ENCODE measurements at places on chromosomes 5 and 9.
A peak's percentile ranks its signal among the peaks of the same experiment; 100 is the strongest.

GRCh38 chr5:9544056-9544455 is 1.8 kb downstream of the SEMA5A start:
- no peak for DNase-seq

GRCh38 chr5:172723508-172723907 is 47.5 kb downstream of the DUSP1 start:
- DNase-seq, result no peak

DNA sequence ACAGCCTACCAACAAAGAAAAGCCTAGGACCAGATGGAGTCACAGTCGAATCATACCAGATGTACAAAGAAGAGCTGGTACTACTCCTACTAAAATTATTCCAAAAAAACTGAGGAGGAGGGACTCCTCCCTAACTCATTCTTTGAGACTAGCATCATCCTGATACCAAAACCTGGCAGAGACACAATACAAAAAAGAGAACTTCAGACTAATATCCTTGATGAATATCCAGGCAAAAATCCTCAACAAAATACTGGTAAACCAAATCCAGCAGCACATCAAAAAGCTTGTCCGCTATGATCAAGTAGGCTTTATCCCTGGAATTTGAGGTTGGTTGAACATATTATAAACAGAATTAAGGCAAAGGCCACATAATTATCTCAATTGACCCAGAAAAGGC is 900.4 kb upstream of the ARRDC3 start:
- no peak for DNase-seq

DNA sequence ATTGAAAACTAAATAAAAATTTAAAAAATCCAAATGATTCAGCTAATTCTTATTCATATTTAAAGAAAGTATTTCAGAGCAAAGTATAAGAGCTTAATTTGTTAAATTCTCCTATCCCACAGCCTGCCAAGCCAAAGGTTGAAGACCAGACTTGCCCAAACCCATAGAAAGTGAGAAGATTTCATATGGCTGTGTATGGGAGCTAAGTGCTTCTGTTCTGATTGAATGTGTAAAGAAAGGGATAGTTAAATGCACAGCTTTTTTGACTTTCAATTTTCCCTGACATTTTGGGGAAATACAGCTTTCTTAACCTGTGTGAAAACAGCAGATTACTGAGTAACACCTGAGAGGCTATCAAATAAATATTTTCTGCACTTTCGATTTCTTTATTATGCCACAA is 125.0 kb upstream of the MTAP start:
- DNase-seq, result no peak

GRCh38 chr9:70406434-70406862 is 8.0 kb downstream of the KLF9 start:
- no peak for DNase-seq

- DNase-seq, result no peak
These were observed 491.7 kb upstream of the FAM174A start for GRCh38 chr5:100043475-100043874.

DNA sequence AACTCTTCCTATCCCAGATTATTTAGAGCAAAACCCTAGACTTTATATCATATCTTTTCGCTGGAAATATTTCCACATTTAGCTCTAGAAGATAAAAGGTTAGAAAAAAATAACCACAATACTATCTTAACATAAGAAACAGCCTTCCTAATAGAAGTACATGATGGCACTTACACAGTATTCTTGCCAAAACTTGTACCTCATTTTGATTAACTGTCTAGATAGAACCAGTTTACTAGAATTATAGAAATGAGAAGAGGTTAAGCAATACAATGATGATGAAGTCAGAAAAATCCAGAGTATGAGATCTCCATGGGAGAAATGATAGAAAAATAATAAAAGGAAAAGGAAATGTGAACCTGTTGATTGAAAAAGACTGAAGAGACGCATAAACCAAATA is 63.1 kb downstream of the SLC12A2 start:
- no peak for DNase-seq

- DNase-seq, result no peak
These were observed 89.3 kb downstream of the COL5A1 start for GRCh38 chr9:134730761-134731496.

DNA sequence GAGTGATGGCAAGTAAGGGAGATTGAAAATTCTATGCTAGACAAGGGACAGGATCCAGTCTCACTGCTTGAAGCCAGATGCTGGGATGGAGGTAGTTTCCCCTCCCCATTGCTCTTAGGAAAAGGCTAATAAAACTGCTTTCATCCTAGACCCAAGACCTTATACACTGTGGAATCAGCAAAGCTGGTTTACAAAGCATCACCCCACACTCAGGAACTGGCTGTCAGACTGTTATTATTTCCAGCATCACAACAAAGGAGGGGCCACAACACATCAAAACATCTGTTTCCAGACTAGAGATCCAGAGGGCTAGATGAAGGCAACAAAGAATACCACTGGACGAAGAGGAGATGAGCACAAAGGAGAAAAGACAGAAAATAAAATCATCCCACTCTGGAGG is 364.6 kb upstream of the PTGER4 start:
- no peak for DNase-seq

DNA sequence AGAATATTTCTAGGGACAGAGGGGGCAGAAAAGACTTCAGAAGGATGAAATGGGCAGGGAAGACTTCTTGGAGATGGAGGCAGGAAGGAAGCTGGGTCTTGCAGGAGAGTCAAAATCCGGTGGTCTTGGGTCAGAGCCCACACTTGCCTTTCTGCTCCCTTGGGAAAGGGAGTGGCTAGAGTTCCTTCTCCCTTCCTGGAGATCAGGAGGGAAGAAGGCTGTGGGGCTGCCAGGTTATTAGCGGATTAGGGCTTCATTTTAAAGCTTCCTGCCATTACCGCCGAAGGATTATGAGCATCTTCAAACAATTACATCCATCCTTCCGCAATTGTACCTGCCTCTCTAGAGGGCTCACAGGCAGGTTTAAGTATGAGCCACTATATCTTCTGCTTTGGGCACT is 19.2 kb upstream of the SYNPO start:
- no peak for DNase-seq

DNA sequence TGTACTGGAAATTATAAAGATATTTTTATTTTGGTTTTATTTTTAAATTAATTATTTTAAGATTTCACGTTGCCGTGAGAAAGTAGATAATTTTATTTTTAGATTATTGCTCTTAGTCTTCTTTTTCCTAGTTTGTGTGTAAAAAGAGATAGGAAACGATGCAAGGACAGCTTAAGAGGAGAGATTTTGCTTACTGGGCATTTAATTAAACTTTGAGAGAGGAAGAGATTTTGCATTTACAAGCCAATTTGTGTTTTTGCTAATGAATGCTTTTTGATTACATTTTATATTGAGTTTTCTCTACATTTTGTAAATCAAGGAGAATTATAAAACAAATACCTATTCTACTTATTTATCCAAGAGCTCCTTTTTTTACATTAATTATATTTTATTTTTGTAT is 64.0 kb downstream of the ARHGEF28 start:
- no peak for DNase-seq

- DNase-seq, result no peak
These were observed 35.6 kb downstream of the FBXW11 start for GRCh38 chr5:171970826-171971225.

GRCh38 chr9:108919517-108919916 is 14.4 kb downstream of the ELP1 start:
- no peak for DNase-seq

GRCh38 chr5:180644129-180644824 is 5.1 kb downstream of the FLT4 start:
- DNase-seq, result no peak

GRCh38 chr9:130994135-130995085 is 14.6 kb upstream of the LAMC3 start:
- DNase-seq, result no peak

DNA sequence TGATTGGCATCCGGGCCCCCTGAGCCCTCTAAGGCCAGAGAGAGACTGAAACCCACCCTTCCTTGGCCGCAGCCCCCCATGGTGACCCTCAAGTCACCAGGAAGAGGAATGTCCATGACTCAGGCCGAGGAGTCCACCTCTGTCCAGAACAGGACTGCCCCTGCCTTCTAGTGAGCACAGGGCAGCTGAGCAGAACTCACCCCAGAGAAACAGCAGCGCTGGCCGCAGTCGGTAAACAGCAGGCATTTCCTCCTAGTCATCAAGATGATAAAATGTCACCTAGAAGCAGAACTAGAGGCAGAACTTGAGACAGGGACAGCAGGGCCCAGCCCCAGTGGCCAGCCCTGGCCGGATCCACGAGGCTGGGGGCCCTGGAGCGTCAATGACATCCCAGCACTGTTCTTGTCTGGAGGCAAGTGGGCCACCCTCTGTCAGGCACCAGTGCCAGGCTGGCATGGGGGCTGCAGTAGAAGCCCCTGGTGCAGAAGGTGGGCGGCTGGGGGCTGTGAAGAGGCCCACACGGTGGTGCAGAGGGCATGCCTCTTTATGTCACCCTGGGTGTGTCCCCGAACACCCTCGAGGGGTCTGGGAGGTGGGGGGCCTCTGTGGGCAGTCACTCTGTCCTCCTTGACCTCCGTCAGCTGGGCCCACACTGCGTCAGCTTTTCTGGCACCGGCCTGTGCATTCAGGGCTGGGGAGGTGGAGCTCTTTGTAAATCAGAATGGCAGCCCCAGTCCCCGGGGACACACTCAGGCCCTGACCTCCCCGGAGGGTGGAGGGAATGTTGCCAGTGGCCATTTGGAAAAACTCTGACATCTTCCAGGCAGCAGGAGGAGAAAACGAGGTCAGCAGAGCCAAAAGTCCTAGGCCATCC is 83.0 kb downstream of the NTNG2 start:
- DNase-seq, result no peak

- DNase-seq, result no peak
These were observed 1.4 kb upstream of the LARP1 start for GRCh38 chr5:154753792-154754191.

- no peak for DNase-seq
These were observed 29.2 kb upstream of the HMHB1 start for GRCh38 chr5:143782588-143783386.

GRCh38 chr5:128597156-128597555 is 59.1 kb upstream of the FBN2 start:
- no peak for DNase-seq

- DNase-seq, result no peak
These were observed 1.9 kb downstream of the MLANA start for GRCh38 chr9:5892456-5893133.

- no peak for DNase-seq
These were observed 113.9 kb upstream of the FBXL7 start for GRCh38 chr5:15386122-15386521.

- DNase-seq, result no peak
These were observed 13.0 kb upstream of the C9orf72 start for GRCh38 chr9:27586304-27586703.

DNA sequence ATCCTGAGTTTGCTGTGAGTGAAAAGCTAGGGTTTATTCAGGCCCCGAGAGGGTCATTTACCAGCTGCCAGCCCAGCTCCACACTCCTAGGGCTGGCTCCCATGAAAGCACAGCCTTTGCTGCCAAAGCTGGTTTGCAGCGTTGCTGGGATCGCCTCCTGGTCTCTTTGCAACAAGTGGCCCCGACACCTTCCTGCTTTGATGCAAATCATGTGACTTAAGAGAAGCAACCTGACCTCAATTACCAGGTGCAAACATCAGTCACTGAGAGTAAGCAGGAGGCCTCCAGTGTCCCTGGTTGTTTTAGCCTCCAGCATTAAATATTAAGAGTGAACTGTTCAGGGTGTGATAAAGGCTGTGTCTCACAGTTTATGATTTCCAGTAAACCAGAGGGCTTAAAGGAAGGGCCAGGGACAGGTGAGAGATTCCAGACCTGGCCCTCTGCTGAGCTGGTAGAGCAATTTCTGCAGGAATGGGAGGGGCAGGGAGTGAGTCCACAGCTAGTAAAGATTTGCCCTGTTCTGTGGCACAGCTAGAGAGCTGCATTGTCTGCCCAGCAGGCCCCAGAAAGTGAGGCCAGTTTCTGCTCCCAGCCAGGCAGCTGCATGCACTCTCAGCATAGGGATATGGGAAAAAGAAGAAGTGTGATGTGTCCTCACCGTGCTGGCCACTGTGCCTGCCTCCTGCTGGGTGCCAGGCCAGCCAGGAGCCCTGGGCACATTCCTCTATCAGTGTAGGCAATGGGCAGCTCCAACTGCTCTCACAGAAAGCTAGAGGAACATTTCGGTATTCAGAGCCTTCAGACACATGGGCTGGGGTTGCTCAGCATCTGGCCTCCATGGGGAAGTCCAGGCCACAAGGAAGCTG is 58.0 kb downstream of the SLC22A5 start:
- peak; percentile 41 for DNase-seq

DNA sequence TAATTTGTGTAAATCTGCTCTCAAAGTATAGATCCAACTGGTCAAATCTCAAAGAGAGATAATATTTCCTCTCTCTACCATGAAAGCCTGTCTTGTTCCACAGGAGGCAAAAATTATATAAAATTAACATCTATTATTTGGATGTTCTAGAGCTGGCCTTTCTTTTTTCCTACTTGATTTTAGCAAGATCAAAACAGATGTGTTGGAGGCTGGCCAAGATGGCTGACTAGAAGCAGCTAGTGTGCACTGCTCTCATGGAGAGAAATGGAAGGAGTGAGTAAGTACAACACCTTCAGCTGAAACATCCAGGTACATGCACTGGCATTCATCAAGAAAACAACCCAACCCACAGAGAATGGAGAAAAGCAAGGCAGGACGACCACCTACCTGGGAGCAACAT is 298.6 kb upstream of the SLC24A2 start:
- DNase-seq, result no peak

DNA sequence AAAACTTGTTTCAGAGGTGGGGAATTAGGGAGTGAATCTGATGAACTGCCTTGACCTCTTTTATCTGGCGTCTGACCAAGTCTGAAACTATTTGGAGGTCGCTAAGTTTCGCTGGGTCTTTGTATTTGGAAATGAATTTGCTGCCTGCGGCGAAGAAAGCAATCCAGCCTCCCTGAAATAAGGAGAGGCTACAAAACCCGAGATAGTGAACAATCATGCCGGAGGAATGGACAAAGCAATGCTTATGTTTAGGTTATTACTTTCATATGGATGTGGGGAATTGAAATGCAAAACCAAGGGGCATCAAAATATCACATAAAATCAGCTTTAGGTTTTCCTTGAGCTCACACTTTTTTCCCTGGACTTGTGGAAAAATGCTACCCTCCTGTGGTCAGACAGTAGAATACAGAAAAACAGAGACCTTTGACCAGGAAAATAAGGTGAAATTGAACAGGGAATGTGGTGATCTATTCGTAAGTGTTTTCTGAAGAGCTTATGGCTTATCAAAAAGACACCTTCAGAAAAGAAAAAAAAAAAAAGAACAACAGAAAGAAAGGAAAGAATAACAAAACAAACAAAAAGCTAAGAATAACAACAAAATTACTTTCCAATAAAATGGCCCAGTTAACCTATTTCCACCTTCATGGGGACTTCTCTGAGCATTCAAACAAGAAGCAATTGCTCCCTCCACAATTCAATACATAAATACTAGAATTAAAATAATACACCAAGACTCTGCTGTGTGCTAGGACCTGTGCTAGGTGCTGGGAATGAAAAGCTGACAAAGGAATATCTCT is 68.6 kb upstream of the DPYSL3 start:
- no peak for DNase-seq

- DNase-seq, result no peak
These were observed 118.2 kb upstream of the MTAP start for GRCh38 chr9:21684231-21684630.

- no peak for DNase-seq
These were observed 282.0 kb upstream of the ACTBL2 start for GRCh38 chr5:57764479-57765089.
